Mesenteric fat pad (tissue), 1 donor: ENCODE measurements at places on chromosomes 12 and 14. TPM values are rescaled to one million over a fixed set of nuclear protein-coding genes. Genes with fewer than 3 reads are reported as not detected.

The AICDA gene
- total RNA-seq, result not detected

DNA sequence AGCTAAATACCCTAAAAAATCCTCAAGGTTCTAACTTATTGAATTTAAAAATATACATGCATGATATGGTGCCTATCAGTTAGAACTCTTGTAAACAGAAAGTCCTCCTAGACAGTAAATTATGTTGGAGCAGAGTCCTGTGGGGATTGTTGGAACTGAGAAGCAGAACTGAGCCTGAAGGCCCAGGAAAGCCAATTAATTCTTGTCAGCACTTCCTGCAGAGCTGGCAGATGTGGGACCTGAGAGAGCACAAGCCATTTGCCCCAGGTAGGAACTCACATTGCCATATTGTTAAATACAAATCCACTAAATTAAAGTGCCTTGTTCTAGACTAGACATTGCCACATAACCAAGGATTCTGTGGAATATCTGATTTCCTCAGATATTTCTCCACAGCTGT lies 117.1 kb downstream of the RTN1 start:
- DNase-seq, result no peak

- DNase-seq, result no peak
Observed at GRCh38 chr12:6235906-6236640, 35.9 kb downstream of the CD9 start.

DNA sequence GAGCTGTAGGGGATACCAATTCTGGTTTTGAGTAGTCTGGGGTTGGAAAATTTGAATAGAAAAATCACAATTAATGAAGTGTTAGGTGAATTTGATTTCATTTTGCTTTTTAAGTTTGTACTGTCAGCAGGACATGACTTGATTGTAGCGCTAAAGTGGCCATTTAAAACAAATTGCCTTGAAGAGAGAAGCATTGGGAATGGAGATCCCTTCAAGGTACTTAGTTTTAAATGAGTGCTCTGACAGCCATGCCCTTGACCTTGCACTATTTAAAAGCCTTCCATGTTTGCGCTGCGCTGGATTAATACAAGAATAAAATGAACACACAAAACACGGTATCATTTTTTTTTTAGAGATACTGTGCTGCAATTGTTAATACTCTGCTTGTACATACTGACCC lies 345.9 kb downstream of the NAV3 start:
- DNase-seq, result no peak

The SERPINA4 gene
- not detected for total RNA-seq

GRCh38 chr12:89166121-89166520 lies 186.2 kb downstream of the DUSP6 start:
- DNase-seq, result no peak

- no peak for DNase-seq
Observed at GRCh38 chr14:83825843-83826242, 1704.1 kb upstream of the FLRT2 start.

- no peak for DNase-seq
Observed at GRCh38 chr14:102066041-102066451, 20.8 kb downstream of the HSP90AA1 start.

The CLEC2A gene
- total RNA-seq, result not detected

DNA sequence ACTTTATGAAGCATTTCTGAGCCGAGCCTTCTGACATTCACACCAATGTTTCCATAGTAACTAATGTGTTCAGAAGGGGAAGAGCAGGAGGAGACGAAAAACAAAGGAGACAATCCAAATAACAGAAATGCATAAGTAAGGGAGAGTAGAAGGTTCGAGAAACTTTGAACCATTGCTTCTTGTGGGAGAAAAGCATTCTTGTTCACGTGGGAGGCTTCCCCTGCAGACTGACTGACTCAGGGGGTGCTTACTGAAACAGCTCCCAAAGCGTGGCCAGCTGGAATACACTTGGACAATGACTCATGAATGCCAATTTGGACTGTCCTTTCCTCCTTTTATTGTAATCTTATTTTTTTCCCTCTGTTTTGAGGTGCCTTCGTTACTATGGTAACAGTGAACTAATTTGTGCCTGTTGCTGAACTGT lies 73.9 kb downstream of the NEDD1 start:
- DNase-seq, result no peak

The SRSF9 gene
- 120 TPM for total RNA-seq

The ABCC9 gene
- total RNA-seq, result 55.1 TPM

The PLXNC1 gene
- 8.9 TPM for total RNA-seq

- no peak for DNase-seq
Observed at GRCh38 chr14:21924479-21924878, 250.9 kb upstream of the OR4E1 start.

GRCh38 chr12:72323881-72324280 lies 51.7 kb downstream of the TRHDE start:
- DNase-seq, result no peak

- no peak for DNase-seq
Observed at GRCh38 chr14:89621009-89621421, 204.0 kb upstream of the FOXN3 start.

The NAV3 gene
- total RNA-seq, result 16.6 TPM

GRCh38 chr12:111110556-111110955 lies 190.2 kb upstream of the MYL2 start:
- no peak for DNase-seq

The CDKN3 gene
- total RNA-seq, result 1.7 TPM

DNA sequence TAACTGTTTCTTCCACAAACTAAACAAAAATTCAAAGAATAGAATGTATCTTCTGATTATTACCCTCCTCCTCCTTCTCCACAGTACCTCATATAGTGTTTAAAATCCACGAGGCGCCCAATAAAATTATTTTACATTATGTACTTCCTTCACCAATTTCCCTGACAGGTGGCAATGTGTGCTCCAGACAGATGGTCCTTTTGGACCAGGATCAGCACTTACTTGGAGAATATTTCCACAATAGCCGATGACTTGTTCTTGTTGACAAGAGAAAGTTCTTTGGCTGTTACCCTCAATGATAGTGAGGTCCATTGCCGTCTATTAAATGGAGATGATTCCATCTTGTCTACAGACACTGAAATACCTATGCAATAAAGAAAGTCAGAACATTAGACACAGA lies 34.9 kb downstream of the LIMA1 start:
- DNase-seq, result no peak

DNA sequence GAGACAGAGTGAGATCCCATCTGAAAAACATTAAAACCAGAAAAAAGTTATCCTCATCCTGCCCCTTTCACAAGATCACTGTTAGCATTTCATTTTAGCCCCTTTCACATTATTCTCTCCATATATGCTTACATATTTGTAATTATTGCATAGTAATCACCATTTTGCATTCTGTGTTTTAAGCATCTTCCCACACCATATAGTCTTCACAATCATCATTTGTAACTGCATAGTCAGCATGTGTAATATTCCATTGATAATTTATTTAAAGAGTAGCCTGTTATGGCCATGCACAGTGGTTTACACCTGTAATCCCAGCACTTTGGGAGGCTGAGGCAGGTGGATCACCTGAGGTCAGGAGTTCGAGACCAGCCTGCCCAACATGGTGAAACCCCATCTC lies 11.8 kb downstream of the PAPLN start:
- DNase-seq, result no peak

DNA sequence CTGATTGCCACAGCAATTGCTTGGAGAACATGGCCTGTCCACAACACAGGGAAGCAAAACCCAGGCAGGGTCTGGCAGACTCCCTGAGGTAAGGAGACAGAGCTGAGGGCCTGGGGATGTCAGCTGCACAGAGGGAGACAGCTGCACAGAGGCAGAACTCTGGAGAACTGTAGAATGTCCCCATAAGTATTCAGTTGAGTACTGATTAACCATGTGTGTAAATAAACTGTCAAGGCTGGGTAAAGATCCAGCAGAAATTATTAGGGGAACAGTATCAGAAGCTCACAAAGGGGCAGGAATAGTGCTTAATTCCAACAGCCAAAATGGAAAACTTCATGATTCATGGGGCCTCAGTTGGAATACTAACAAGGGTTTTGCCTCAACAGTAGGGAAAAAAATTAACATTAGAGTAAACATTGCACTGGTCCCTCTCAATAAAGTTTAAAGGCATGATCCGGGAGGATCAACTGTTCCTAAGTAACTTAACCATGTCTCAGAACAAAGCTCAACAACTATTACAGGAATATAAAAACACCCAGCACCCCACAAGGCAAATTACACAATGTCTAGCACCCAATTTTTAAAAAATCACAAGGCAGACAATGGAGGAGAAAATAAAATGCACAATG lies 201.3 kb upstream of the RASSF8 start:
- no peak for DNase-seq

DNA sequence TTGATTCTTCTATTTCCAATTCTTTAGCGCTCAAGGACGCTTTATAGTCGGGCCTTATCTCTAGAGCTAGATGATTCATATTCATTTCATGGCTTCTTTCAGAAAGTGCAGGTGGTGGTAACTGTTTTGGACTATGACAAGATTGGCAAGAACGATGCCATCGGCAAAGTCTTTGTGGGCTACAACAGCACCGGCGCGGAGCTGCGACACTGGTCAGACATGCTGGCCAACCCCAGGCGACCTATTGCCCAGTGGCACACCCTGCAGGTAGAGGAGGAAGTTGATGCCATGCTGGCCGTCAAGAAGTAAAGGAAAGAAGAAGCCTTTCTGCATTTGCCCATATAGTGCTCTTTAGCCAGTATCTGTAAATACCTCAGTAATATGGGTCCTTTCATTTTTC lies 241.9 kb downstream of the PAWR start:
- no peak for DNase-seq

DNA sequence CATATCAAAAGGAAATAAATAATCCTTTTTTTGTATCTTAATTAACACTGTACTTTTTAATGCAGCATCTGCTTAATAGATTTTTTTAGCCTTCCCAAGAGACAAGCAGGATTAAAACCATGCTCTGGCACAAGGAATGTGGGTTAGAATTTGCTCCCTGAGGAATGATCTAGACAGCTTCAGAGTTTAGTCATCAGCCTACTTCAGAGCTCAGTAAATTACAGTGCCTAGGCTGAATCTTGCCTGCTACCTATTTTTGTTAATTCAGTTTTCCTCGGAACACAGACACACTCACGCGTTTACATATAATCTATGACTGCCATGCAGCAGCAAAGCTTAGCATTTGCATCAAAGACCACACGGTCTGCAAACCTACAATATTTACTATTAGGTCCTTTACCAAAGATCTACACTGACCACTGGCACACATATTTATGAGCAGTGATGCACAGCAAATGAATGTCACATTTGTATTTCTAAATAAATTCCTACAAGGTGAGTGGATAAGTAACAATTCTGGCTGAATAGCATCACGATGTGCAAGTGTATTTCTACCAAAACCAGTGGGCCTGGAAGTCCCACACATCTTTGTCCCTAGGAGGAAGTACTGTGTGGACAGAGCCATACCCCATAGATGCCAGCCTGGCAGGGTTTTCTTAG lies 309.8 kb upstream of the TMEM132C start:
- DNase-seq, result no peak

- DNase-seq, result no peak
Observed at GRCh38 chr12:121713257-121713777, 765 bp downstream of the TMEM120B start.

- no peak for DNase-seq
Observed at GRCh38 chr12:90303771-90304170, 595.1 kb upstream of the ATP2B1 start.

The TAS2R50 gene
- 2.0 TPM for total RNA-seq

DNA sequence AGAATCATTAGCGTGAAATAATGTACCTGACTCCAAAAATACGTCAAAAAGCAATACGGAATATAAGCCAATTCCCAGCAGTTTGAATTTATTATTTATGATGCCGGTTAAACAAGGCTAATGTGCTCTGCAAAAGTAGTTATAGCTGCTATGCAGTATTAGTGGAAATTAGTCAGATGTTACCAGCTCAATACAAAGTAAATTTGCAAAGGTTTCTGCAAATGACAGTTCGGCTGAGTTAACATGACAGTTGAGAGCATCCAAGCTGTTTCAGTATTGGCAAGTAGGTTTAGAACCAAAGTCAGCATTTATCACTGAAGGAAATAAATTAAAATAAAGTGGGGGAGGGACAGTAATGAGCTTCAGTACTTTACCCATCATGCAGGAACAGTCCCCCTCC lies 1665.8 kb upstream of the FLRT2 start:
- DNase-seq, result no peak

- no peak for DNase-seq
Observed at GRCh38 chr14:62631176-62631575, 414.1 kb downstream of the KCNH5 start.

- DNase-seq, result no peak
Observed at GRCh38 chr14:21382095-21382494, 1.7 kb downstream of the SUPT16H start.

DNA sequence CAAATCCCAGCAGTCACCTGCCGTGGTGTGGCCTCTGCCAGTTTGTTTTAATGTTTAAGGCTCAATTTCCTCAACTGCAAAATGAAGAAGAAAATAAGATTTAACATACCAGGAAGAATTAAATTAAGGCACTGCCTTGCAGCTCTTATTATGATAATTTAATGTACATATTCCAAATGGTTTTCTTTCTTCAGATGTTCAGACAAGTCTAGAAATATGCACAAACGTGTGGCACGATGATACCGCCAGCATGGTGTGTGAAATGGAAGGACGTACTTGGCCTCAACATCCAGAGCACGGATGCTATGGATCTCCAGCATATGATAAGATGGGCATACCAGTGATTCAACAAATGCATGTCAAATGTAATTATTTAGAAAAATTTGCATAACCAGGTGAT lies 959.4 kb upstream of the TMEM132C start:
- no peak for DNase-seq

DNA sequence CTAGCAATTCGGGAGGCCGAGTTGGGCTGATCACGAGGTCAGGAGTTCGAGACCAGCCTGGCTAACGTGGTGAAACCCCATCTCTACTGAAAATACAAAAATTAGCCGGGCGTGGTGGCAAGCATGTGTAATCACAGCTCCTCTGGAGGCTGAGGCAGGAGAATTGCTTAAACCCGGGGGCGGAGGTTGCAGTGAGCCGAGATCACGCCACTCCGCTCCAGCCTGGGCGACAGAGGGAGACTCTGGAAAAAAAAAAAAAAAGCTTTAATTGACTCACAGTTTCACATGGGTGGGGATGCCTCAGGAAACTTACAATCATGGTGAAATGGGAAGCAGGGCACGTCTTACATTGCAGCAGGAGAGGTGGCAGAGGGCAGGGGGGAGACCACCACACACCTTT lies 30.6 kb upstream of the SLC2A3 start:
- no peak for DNase-seq

- no peak for DNase-seq
Observed at GRCh38 chr12:32270818-32271710, 128.3 kb upstream of the FGD4 start.

- no peak for DNase-seq
Observed at GRCh38 chr14:37198273-37198598, 499 bp downstream of the MIPOL1 start.

The TCL1B gene
- not detected for total RNA-seq

- DNase-seq, result no peak
Observed at GRCh38 chr12:2114071-2114470, 61.3 kb downstream of the CACNA1C start.

GRCh38 chr14:68757618-68758081 lies 35.2 kb downstream of the ZFP36L1 start:
- no peak for DNase-seq
